Common myeloid progenitor, CD34-positive (primary cell): ENCODE measurements at places on chromosomes 11 and 22.
A peak's percentile ranks its signal among the peaks of the same experiment; 100 is the strongest.

DNA sequence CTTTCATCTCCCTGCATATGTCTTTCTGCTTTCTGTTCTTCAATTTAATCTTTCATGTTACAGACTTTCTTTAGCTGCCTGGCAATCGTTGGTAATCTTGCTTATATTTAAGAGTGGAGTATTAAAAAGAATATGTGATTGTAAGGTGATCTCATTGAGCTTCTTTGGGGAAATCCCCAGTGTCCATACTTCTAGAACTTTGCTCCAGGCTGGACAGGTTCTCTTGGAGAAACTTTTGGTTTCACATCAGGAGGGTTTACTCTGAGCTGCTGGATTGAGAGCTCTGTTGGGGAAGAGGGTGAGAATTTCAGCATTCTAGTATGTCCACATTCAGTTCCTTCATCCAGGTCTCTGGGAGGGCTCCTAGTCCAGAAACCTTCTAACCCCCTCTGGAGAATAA, 16.1 kb downstream of the LRRC75B start:
- no peak for DNase-seq

DNA sequence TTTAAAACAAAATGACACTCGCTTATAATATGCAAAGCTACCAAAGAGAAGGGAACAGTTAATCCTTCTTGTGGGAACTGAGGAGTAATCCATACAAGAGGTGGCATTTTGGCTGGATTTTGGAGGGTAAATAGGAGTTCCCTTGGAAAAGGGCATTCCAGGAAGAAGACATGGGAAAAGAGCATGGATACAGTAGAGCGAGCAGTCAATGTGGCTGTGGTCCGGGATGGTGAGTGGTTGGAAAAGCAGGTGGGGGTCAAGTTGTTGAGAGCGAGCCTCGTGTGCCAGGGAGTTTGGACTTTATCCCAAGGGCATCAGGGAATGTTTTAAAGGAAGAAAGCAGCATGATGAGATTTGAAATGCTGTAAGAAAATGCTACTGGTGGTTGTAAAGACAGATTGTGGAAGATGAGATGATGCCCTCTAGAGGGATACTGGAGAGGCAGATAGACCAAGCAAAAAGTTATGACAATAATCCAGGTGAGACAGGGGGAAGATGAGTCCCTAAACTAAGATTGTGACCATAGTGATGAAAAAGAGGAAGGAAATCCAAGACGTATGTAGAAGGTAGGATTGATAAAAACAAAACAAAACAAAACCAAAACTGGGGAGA, 3.8 kb upstream of the MMP7 start:
- DNase-seq: no peak

DNA sequence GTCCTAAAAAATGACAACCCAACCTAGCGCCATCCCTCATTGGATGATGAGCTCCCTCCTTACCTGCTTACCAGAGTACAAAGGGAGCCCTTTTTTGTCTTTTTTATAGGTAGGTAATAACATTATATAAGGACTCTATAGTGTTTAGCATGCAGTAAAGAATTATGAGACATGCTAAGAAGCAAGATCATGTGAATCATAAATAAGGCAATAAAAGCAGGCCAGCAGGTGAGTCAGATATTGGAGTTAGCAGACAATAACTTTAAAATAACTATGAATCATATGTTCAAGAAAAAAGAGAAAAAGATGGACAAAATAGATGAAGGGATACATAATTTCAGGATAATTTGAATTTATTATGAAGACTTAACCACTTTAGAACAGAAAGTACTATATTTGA, 81.5 kb downstream of the GRK3 start:
- DNase-seq: no peak

DNA sequence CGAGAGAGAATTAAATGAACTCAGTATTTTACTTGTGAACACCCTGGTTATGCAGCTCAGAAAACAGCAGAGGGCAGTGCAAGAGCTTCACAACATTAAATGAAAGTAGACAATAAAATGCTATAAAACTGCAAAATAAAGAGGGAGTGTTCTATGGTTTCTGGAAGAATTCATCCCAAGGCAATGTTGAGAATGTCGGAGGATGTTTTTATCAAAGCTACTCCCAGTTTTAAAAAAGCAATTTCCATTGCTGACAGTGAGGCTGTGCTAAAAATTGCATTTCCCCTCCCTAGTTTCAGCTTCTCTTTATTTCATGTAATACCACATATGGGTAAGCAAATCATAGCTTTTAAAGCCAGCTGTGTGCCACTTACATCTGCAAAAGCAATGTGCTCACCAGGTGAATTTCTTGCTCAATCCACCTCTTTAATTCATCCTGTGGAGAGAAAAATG, 296.8 kb downstream of the RAB38 start:
- DNase-seq: peak; percentile 33

GRCh38 chr11:61885784-61886580, 5.4 kb downstream of the FADS3 start:
- DNase-seq: no peak

- no peak for DNase-seq
Measured at GRCh38 chr11:78266451-78266850, 77.7 kb downstream of the USP35 start.
